ENCODE measurements at places on chromosomes 5 and 9.
A peak's percentile ranks its signal among the peaks of the same experiment; 100 is the strongest.

GRCh38 chr5:10863763-10864383 lies 102.8 kb upstream of the DAP start:
- ATAC-seq, result peak; percentile 53

DNA sequence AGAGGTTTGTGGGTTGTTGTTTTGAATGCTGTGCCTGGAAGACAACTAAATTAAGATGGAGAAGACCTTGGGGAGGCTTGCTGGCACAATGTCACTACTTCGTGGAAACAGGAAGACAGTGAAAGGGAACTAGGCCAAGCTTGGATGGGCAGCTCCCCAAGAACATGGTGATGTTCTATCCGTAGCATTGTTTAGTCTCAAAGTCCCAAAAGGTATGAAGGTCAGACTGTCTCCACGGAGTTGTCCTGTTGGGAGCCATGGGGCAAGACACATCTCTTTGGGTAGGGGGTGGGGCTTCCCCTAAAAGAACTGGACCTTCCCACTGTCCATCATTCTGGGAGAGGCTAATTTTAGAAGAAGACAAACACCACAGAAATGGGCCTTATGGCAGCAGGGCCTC lies 140.5 kb downstream of the ENTREP1 start:
- ATAC-seq, result no peak

DNA sequence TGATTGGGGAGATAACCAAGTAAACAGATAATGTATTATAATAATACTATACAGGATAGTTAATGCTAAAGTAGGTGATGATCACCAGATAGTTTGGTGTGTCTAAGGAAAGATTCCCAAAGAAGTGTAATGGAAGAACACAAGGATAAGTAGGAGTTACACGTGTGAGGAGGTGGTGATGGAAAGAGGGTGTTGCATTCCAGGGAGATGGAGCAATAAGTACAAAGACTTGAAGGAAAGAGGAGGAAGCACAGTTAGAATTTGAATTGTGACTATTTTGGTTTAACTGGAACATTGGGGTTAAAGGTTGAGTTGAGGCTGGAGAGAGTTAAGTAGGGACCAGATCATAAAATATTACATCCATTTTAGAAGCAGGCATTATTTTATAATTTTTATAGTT lies 76.9 kb downstream of the IPO11 start:
- no peak for ATAC-seq

- ATAC-seq, result no peak
Measured at GRCh38 chr5:124040799-124041198, 528.8 kb downstream of the CSNK1G3 start.

GRCh38 chr5:90868799-90869198 lies 310.2 kb downstream of the ADGRV1 start:
- no peak for ATAC-seq

- no peak for ATAC-seq
Measured at GRCh38 chr9:132023419-132024180, 56.1 kb downstream of the MED27 start.

- ATAC-seq, result peak; percentile 59
Measured at GRCh38 chr5:163473635-163474243, 13.3 kb downstream of the HMMR start.

GRCh38 chr9:137919649-137920141 lies 42.1 kb downstream of the CACNA1B start:
- ATAC-seq, result no peak

- ATAC-seq, result no peak
Measured at GRCh38 chr9:128224877-128225276, 21.7 kb downstream of the DNM1 start.

DNA sequence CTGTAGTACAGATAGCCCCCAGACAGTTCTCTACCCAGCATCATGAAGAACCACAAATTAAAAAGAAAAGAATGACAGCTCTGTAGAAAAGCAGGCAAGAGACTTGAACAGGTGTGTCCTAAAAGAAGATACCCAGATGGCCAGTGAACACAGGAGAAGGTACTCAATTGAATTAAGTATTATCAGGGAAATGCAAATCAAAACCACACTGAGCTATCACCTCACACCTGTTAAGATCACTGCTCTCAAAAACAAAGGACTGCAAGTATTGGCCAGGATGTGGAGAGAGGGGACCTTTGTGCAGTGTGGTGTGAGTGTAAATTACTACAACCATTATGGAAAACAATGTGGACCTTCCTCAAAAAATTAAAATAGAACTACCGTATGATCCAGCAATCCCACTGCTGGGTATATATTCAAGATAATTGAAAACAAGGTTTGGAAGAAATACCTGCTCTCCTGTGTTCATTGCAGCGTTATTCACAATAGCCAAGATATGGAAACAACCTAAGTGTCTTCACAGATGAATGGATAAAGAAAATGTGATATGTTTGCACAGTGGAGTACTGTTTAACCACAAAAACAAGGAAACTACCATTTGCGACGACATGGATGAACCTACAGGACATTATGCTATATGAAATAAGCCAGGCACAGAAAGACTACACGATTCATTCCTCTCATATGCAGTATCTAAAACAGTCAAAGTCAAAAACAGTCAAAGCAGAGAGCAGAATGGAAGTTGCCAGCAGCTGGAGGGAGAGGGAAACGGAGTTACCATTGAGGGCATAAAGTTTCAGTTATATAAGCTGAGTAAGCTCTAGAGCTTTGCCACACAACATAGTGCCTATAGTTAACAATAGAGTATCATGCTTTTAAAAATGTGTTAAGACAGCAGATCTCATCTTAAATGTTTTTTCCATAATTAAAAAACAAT lies 102.6 kb downstream of the WNK2 start:
- no peak for ATAC-seq

- peak; percentile 84 for ATAC-seq
Measured at GRCh38 chr9:131585375-131585774, 40.1 kb downstream of the PRRT1B start.

DNA sequence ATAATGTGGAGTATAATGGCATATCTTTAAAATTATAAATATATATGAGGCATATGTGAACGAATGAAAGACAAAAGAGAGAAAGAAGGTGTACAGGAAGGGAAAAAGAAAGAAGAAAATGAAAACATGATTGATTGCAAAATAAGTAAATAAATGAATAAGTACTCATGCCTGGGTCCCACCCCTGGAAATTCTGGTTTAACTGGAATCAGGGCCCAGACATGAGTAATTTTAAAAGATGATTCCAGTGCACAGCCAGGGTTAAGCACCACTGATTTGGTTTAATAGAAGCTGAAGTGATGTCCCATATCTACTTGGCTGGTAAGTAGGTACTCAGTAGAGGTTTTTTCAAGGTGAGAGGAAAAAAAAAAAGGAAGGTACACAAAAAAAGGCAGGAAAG lies 34.0 kb upstream of the HOMER1 start:
- no peak for ATAC-seq

GRCh38 chr5:74209571-74209970 lies 431.0 kb downstream of the ENC1 start:
- ATAC-seq, result no peak

DNA sequence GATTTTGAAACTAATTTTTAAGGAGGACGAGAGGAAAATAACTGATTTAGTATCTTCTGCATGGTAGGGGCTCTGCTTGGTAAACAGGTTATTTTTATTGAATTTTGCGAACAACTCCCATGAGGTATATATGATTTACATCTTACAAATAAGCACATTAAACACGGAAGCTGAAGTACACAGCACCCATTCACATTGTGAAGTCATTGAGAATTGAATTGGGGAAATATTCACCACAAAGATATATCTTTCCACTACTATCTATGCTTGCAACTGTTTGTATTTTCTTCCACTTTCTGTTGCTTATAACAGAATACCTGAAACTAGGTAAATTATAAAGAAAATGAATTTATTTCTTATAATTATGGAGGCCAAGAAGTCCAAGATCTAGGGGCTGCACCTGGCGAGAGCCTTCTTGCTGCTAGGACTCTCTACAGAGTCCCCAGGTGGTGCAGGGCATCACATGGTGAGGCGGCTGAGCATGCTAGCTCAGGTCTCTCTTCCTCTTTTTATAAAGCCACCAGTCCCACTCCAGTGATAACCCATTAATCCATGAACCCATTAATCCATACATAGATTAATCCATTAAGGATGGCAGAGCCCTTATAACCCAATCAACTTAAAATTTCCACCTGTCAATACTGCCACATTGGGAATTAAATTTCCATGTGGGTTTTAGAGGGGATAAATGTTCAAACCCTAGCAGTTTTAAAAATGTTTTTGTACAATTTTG lies 79.0 kb upstream of the ZNF608 start:
- no peak for ATAC-seq

GRCh38 chr5:69052181-69052580 lies 41.6 kb upstream of the SLC30A5 start:
- no peak for ATAC-seq

DNA sequence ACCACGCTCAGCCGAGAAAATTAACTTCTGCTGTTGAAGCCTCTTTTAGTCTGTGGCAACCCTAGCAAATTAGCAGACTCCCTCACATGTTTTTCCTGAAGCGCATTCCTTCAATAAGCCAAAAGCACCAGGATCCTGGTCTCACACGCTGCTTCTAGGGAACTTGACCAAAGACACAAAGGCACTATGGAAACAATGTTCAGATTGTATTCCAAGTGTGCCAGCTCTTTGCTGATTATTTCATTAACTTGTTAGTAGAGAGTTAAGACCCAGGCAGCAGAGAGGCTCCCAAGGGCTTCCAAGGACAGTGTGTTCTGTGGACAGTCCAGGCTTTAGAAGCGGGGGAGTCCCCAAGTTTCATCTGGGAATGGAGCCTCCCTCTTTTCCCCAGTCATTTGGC lies 94.4 kb upstream of the BASP1 start:
- ATAC-seq, result no peak

GRCh38 chr5:177500685-177501522 lies 3.5 kb upstream of the PDLIM7 start:
- ATAC-seq, result peak; percentile 43

DNA sequence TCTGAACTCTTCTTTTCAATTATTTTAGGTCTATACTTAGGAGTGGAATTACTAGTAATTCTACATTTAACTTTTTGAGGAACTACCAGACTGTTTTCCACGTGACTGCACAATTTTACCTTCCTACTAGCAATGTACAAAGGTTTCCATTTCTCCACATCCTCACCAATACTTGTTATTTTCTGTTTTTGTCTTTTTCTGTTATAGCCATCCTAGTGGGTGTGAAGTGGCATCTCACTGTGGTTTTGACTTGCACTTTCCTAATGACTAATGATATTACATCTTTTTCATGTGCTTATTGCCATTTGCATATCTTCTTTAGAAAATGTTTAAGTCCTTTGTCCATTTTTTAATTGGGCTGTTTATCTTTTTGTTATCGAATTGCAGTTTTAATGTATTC lies 136.9 kb upstream of the EGFLAM start:
- no peak for ATAC-seq

DNA sequence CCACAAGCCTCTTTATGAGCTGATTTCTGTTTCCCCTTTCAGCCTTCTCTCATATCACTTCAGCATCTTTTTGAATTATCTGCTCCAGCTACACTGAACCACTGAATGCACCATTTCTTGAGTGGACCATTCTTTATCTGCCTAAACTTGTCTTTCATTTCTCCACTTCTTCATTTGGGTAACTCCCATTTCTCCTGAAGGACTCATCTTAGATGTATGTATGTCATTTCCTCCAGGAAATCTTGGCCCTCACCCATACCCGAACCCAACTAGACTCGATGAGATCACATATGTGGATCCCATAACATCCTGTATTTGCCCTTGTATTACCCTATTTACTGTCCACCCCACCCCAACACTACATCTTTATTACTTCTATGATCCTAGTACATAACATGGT lies 249.8 kb downstream of the KIF4B start:
- ATAC-seq, result no peak

- no peak for ATAC-seq
Measured at GRCh38 chr5:68382640-68383039, 167.1 kb downstream of the PIK3R1 start.

DNA sequence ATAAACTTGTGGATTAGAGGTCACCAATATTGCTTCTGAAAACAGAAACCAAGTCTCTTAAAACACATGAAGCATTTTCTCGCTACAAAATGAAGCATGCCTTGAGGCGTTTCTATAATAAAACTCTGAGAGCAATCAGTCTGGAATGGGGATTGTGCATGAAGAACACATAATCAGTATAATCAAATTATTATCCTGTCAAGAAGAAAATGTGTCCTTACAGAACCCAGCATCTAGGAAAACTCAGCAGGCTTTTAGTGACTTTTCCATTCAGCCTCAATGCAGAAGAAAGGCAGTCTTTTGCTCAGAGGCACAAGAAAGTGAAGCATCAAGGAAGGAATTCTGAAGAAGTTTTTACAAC lies 121.9 kb downstream of the CDH18 start:
- no peak for ATAC-seq

GRCh38 chr9:13100914-13101572 lies 178.4 kb downstream of the MPDZ start:
- no peak for ATAC-seq

GRCh38 chr9:88676644-88677043 lies 141.7 kb downstream of the NXNL2 start:
- no peak for ATAC-seq

- ATAC-seq, result no peak
Measured at GRCh38 chr5:165631235-165631634, 2125.8 kb downstream of the MAT2B start.

DNA sequence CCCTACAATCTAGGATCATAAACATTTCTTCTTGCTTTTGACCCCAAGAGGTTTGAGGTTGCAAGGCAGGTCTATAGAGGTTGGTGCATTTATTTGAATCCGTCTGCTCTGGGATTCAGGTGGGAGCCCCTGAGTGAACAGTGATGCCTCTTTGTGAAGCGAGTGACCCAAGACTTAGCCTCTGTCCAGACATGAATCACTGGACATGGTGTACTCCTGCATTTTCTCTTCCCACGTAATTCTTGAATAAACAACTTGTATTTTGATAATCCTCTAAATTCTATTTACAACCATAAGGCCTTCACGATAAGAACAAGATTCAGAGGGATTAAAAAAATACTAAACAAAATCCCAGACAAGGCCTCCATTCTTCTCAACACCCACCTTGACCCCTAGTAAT lies 67.5 kb upstream of the PLPP6 start:
- no peak for ATAC-seq

Data from activated CD4-positive, CD25-positive, alpha-beta regulatory T cell treated with anti-CD3 and anti-CD28 coated beads, Interleukin-2, amount 50 U/mL, for 24 hours (primary cell).